ENCODE measurements at places on chromosomes 5 and 9.

GRCh38 chr9:82993856-82994605 lies 68.9 kb downstream of the RASEF start:
- no peak for DNase-seq

DNA sequence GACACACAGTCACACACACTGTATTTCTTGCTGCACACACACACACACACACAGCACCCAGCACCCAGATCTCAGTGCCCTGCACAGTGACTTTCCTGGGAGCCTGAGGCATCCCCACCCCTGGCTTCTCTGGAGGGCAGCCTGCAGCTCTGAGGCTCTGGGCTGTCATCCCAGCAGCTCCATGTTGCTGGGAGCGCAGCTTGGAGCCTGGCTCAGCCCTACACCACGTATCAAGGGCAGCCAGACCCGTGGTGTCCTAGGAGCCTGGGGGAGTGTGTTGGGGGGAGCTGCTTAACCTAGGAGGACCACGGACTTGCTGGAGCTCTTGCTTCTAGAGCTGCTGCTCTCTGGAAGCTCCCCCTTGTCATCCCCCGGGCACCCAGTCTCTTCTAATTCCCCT lies 5.2 kb downstream of the IER5L start:
- no peak for DNase-seq

- no peak for DNase-seq
These were observed 174.8 kb downstream of the SLF1 start for GRCh38 chr5:94793113-94793815.

GRCh38 chr9:86275962-86276361 lies 6.4 kb downstream of the ISCA1 start:
- DNase-seq, result no peak

DNA sequence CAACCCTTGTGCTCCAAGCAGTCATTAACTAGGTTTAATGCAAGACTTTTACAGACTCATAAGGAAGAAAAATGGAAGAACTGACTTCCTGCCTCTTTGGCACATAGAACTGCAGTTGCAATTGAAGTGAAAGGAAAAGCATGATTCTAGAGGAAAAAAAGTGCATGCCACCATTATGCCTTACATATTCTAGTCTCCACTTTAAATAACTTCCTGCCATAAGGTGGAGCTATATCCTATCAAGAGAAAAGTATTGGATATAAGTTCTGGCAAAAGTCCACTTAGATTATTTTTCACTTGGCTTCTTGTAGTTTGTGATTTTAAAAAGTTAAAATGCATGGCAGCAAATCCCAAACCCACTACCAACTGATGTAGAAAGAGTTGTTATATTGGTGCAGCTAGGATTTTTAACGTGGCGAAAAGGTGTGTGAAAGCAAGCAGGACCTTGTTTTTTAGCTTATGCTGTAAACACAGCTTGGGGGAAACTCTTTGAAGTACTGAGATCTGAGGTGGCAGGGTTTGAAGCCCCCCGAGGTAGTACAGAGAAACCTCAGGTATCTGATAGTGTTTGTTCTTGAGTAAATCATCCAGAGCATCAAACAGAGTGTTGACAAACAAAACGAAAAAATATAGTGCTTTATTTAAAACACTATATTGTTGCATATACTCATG lies 117.9 kb downstream of the ANXA1 start:
- no peak for DNase-seq

- DNase-seq, result no peak
These were observed 91.4 kb downstream of the LIFR start for GRCh38 chr5:38465061-38465460.

DNA sequence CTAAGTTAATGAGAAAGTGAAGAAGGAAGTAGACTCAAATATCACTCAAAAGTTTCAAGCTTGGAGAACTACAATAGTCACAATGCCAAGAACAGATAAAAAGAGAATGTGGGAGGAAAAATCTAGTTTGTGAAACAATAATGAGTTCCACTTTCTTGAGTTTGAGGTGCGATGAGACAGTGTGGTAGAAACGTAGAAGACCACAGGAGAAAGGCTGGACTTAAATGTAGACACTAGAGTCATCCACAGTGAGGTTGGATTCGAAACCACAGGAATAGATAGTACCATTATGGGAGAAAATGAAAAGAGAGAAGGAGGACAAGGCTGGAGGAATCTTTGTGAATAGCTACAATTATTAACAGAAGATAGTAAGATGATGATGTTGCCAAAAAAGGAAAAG lies 141.1 kb upstream of the LRRTM2 start:
- no peak for DNase-seq

GRCh38 chr5:134578578-134579283 lies 53.3 kb downstream of the JADE2 start:
- no peak for DNase-seq

GRCh38 chr5:98519571-98519970 lies 253.9 kb upstream of the RGMB start:
- no peak for DNase-seq

All from stimulated activated CD8-positive, alpha-beta memory T cell treated with anti-CD3 and anti-CD28 coated beads, Interleukin-7, amount 100 ng/mL, for 4 hours (primary cell).